ENCODE measurements at places on chromosomes 4 and X.
A peak's percentile ranks its signal among the peaks of the same experiment; 100 is the strongest.

DNA sequence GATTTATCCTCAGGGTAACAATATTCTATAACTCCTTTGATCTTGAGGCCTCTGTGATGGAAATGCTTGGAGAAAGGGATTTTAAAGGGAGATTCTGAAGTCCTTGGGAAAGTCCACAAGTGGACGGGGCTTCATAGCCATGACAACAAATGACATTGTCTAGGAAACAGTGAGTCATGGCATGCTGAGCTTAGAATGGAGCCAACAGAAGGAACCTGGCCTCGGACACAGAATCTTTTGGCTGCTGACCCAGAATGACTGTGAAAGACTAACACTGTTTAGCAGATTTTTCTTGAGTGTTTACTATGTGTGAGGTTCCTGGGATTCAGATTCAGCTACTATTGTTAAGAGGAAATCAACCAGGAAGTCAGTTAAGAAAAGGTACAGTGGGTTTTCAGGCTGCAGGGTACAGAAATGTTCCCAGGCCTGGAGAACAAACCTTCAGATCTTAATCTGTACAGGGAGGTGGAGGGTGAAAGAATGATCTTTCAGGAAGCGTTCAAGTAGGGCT lies 18.1 kb upstream of the CXCL2 start:
- H3K27me3 ChIP-seq, result no peaks in the 10 kb centered on the region
- peak overlapping the region; percentile 95 for H3K27ac ChIP-seq
- H3K36me3 ChIP-seq, result no peaks in the 10 kb centered on the region
- no peak overlapping the region for H3K4me3 ChIP-seq
- DNase-seq, result no peak
- H3K4me1 ChIP-seq, result peaks cover 63% of the 10 kb centered on the region

DNA sequence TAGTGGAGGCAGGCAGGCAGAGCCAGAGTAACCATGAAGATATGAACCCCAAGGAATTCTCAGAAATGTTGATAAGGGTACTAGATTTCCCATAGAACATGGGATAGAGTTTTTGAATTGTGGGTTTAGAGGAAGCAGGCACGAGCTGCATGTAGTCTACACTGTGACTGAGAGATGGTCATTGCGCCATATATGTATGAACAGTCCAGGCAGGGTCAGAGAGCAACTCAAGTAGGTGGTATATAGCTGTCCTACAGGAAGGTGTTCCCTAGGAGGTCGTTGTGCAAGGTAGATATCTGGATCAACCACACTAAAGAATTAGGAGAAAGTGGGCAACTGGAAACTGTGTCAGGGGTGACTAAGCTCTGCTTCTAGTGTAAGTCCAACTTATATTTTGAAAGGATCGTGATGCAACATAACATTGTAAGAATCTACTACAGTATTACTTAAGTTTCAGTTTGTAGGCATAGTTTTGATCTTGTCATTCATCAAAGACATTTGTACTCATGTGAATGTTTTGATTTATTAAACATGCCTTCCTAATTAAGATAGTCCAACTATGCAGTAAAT lies 94.6 kb downstream of the HPGD start:
- no peak overlapping the region for H3K4me3 ChIP-seq
- peaks cover 7% of the 10 kb centered on the region for H3K4me1 ChIP-seq
- no peaks in the 10 kb centered on the region for H3K36me3 ChIP-seq
- no peak for DNase-seq
- H3K27me3 ChIP-seq, result peaks cover 10% of the 10 kb centered on the region
- no peak overlapping the region for H3K27ac ChIP-seq

DNA sequence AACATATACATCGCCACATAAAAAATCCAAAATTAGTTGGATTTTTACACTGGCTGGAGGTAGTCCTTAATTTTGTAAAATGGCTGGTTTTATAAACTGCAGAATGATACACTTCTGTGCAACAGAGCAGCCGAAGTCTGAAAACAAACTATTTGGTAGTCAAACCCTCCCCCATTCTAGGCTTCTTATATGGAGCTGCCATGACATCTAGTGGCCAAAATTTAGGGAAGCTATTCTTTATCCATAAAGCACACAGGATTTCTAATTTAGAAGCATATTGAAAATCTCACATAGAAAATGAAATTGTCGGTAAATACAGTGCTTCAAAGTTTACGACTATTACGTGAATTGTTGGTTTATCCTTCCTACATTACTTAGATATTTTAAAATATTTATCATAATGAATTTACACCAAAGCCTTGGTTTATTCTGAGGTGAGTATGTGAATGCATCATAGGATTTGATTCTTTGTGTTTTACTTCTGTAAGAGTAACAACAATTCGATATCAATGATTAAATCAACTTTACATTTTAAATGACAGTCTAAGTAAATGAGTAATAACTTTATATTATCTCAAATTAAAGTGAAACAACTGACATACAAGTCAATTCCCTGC lies 113.4 kb upstream of the FAM241A start:
- no peaks in the 10 kb centered on the region for H3K4me1 ChIP-seq
- no peak overlapping the region for H3K27ac ChIP-seq
- DNase-seq, result no peak
- H3K4me3 ChIP-seq, result no peak overlapping the region
- H3K27me3 ChIP-seq, result peaks cover 50% of the 10 kb centered on the region
- H3K36me3 ChIP-seq, result no peaks in the 10 kb centered on the region

- no peaks in the 10 kb centered on the region for H3K4me1 ChIP-seq
- no peak for DNase-seq
- H3K27ac ChIP-seq, result no peak overlapping the region
Observed at GRCh38 chr4:186852964-186853391, 129.3 kb upstream of the FAT1 start.

DNA sequence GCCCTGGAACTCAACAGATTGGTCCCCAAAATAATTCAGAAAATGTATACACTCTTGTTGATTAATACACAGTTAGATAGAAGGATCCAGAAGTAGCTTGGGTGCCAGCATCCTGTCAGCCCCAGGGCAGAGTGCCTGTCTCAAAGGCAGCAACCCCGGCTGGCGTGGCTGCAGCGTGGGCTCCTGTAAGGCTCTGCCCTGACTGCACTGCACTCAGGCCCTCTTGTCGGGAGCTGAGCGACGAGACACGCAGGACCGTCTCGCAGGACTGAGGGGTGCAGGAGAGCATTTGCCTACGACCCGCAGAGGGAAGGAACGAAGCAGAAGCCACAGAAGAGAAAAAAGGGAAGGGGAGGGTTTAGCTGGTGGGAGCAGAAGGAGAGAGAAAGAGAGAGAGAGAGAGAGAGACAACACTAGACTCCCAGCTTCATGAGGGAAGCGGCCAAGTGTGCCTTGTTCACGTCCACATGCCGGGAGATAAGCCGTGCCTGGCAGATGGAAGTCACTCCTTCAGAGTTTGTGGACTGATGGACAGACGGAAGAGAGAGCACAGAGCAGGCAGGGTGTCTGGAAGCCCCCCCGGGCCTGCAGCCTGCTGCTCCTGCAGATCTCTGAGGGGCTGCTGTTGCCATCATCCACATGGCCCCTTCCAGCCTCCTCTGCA lies 38.7 kb upstream of the HELT start:
- no peak for DNase-seq
- no peaks in the 10 kb centered on the region for H3K4me1 ChIP-seq
- no peak overlapping the region for H3K4me3 ChIP-seq
- no peak overlapping the region for H3K27ac ChIP-seq

- H3K27ac ChIP-seq, result no peak overlapping the region
- H3K36me3 ChIP-seq, result no peaks in the 10 kb centered on the region
- H3K4me1 ChIP-seq, result no peaks in the 10 kb centered on the region
- no peak for DNase-seq
Observed at GRCh38 chr4:124997991-124998390, 285.5 kb upstream of the ANKRD50 start.

- H3K27ac ChIP-seq, result no peak overlapping the region
- no peaks in the 10 kb centered on the region for H3K36me3 ChIP-seq
- H3K4me3 ChIP-seq, result no peak overlapping the region
Observed at GRCh38 chr4:167622481-167623240, 388.4 kb upstream of the SPOCK3 start.

- no peak overlapping the region for H3K27ac ChIP-seq
- peaks cover 40% of the 10 kb centered on the region for H3K27me3 ChIP-seq
- no peak overlapping the region for H3K4me3 ChIP-seq
- H3K36me3 ChIP-seq, result no peaks in the 10 kb centered on the region
Observed at GRCh38 chr4:174404677-174405076, 117.6 kb downstream of the HPGD start.

GRCh38 chr4:90841676-90842075 lies 714.5 kb downstream of the CCSER1 start:
- H3K4me1 ChIP-seq, result peaks cover 27% of the 10 kb centered on the region
- H3K27me3 ChIP-seq, result no peaks in the 10 kb centered on the region
- H3K27ac ChIP-seq, result no peak overlapping the region
- no peaks in the 10 kb centered on the region for H3K36me3 ChIP-seq
- no peak for DNase-seq

GRCh38 chr4:103443324-103443723 lies 245.2 kb upstream of the CENPE start:
- no peak overlapping the region for H3K27ac ChIP-seq
- no peaks in the 10 kb centered on the region for H3K36me3 ChIP-seq
- DNase-seq, result no peak
- no peak overlapping the region for H3K4me3 ChIP-seq

GRCh38 chr4:140052050-140052449 lies 101.9 kb downstream of the MAML3 start:
- H3K36me3 ChIP-seq, result no peaks in the 10 kb centered on the region
- H3K4me3 ChIP-seq, result no peak overlapping the region
- no peak for DNase-seq
- no peak overlapping the region for H3K27ac ChIP-seq
- peaks cover 38% of the 10 kb centered on the region for H3K4me1 ChIP-seq

DNA sequence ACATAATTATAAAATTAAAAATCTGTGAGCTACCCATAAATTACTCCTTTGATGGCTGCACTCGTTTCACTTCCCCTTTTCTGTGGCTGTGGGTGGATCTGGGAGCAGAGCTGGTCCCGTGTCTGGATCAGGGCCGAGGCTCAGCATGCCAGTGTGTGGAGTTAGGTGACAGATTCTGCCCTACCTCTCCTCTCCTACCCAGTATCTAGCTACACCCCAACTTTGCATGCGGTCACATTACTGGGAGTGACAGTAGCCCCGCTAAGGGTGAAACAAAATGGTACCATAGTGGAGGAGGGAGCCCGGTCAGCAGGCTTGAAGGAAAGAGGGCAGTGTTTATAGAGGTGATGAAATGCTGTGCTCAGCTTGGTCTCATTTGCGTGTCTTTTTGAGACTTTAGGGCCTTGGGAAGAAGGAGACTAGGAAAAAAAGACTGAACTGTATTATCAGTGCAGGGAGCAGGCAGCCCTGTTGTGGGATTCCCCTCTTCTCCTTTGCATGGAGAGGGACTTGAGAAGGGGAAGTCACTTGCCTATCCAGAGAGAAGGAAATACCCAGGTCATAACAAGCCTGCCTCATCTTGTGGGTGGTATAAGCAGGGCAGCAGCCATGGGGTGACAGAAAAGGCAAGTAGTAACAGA lies 48.4 kb downstream of the ARHGAP10 start:
- no peak for DNase-seq
- peaks cover 75% of the 10 kb centered on the region for H3K4me1 ChIP-seq
- H3K4me3 ChIP-seq, result no peak overlapping the region
- peaks cover 8% of the 10 kb centered on the region for H3K36me3 ChIP-seq
- H3K27ac ChIP-seq, result peak overlapping the region; percentile 35
- no peaks in the 10 kb centered on the region for H3K27me3 ChIP-seq

GRCh38 chr4:91734682-91735081 lies 569.1 kb upstream of the GRID2 start:
- no peak overlapping the region for H3K4me3 ChIP-seq
- no peaks in the 10 kb centered on the region for H3K27me3 ChIP-seq
- no peaks in the 10 kb centered on the region for H3K36me3 ChIP-seq
- no peaks in the 10 kb centered on the region for H3K4me1 ChIP-seq

GRCh38 chr4:123042095-123042494 lies 119.7 kb upstream of the NUDT6 start:
- DNase-seq, result no peak
- H3K4me1 ChIP-seq, result peaks cover 15% of the 10 kb centered on the region
- H3K27me3 ChIP-seq, result no peaks in the 10 kb centered on the region

DNA sequence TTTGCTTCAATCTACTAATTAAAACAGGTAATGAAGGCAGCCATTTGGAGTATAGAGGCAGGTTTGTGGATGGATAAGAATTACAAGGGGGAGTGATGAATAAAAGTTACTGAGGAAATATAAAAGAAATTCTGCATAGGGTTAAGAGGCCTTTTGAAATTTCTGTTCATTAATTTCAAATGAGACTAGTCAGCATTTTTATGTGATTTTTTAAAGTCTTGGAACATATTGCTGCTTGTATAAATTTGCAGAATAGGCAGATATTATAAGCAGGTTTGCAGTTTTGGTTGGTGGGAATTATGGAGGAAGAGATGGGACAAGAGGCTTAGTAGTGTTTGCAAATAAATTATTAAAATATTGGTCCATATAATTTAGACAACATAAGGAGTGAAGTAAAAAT lies 750.4 kb upstream of the AGA start:
- no peaks in the 10 kb centered on the region for H3K4me1 ChIP-seq
- DNase-seq, result no peak
- no peak overlapping the region for H3K27ac ChIP-seq
- no peaks in the 10 kb centered on the region for H3K36me3 ChIP-seq
- H3K4me3 ChIP-seq, result no peak overlapping the region

DNA sequence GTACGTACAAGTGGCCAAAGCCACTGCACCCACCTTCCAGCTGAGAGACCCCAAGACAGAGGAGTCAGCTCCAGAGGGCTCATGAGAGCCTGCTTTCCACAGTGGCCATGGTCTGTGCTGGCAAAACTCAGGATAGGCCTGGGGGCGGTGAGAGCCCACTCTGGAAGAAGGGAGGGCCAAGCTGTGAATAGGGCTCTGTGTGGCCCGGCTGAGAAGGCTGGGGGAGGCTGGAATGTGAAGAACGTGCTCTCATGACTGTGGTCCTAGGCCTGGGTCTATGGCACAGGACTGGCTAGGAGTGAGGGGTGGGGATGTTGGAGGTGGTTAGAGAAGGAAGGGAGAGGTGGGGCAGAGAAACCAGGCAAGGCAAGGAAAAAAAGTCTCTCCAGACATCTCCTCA lies 13.3 kb downstream of the STARD8 start:
- H3K36me3 ChIP-seq, result no peaks in the 10 kb centered on the region
- peaks cover 21% of the 10 kb centered on the region for H3K4me1 ChIP-seq
- H3K4me3 ChIP-seq, result no peak overlapping the region

GRCh38 chr4:174669270-174669669 lies 147.0 kb upstream of the HPGD start:
- peaks cover 22% of the 10 kb centered on the region for H3K27me3 ChIP-seq
- no peak overlapping the region for H3K27ac ChIP-seq
- no peak overlapping the region for H3K4me3 ChIP-seq
- no peaks in the 10 kb centered on the region for H3K36me3 ChIP-seq
- DNase-seq, result no peak

DNA sequence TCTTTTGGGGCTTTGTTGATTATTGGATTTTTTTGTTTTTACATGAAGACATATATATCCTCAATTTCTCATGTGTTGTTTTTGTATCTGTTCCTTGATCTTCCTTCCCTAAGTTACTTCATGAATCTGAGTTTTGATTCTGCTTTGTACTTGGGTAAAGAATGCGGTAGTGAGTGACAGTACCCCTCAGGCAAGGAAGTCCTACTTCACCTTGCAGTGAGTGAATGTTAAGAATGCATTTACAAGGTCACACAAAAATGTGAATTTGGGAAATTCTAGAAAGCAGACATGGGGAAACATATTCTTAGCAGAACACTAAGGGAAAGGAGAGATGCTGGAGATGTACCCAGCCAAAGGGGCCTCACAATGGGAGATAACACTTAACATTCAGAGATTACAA lies 373.1 kb upstream of the LCORL start:
- no peak overlapping the region for H3K27ac ChIP-seq
- no peak for DNase-seq
- H3K36me3 ChIP-seq, result no peaks in the 10 kb centered on the region
- no peaks in the 10 kb centered on the region for H3K27me3 ChIP-seq

Measured in osteocyte (in vitro differentiated cells).